ENCODE measurements at places on chromosomes 4 and X. TPM values are rescaled to one million over a fixed set of nuclear protein-coding genes. Genes with fewer than 3 reads are reported as not detected.

GRCh38 chrX:26851981-26852380, 611.2 kb downstream of the PPP4R3C start:
- no peak for DNase-seq

GRCh38 chrX:129825746-129826505, 17.8 kb downstream of the ZDHHC9 start:
- no peak for DNase-seq

CYLC1 gene
- not detected for total RNA-seq

DNA sequence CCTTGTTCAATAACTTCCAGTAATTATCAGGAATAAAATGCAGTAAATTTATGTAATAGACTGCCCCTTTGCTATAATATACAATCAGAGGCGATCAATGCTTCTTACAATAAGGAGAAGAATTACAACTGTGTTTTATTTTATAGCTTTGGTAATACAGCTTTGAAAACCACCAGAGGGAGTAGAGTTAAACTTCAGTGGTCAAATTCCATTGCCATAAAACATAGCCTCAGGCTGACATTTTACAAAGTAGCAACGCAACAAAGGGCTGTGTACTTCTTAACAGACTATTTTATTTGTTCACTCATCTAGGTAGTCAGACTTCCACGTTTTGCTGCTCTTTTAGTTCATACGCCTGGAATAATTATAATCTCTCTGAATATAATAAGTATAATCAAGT, 58.5 kb downstream of the TEX13C start:
- no peak for DNase-seq

DNA sequence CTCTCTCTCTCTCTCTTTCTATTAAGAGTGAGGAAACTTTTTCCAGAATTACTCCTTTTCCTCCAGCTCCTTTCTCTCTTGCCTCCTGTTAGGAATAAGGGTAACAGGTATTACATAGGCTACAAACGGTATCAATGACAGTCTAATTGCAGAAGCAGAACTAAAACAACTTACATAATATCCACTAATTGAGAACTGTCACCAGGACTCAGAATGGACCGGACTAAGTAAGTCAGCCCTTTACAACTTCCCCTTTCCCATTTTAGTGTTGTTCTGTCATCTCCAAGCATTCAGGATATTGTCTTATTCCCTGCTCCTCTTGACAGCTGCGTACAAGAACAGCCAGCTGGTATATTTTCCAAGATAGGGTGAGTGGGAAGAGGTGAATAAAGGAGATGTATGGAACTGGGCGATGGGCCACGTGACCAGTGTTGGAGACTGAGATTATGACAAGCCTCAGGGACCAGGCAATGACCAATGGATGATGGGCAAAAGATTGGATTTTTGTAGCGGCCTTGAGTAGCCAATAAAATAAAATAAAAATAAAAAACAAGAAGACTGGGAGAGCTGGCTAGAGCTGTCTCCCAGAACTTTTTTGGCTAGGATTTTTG, 2.3 kb upstream of the FNIP2 start:
- no peak for DNase-seq

DNA sequence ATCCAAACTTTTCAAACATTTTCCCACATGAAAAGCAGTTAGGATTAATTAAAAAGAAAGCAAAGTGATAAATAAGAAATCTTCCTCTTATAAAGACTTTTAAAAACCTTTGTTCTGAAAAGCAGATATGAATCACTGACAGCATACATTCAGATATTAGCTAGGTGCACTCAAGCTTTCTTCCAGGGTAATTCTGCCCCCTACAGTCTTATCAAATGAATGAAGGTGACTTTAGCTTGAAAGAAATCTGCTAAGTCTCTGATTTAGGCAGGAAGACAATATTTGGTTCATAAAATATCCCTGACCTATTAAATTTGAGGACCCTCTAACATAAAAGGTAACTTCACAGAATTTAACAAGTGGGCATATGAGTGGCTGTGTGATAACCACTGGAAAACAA, 209.1 kb upstream of the FAM47A start:
- no peak for DNase-seq

PNMA6F gene
- total RNA-seq, result not detected

CXCL11 gene
- not detected for total RNA-seq

FAT4 gene
- 17.9 TPM for total RNA-seq

GRCh38 chrX:41799661-41800060, 75.7 kb downstream of the GPR82 start:
- no peak for DNase-seq

ANXA10 gene
- not detected for total RNA-seq

DNA sequence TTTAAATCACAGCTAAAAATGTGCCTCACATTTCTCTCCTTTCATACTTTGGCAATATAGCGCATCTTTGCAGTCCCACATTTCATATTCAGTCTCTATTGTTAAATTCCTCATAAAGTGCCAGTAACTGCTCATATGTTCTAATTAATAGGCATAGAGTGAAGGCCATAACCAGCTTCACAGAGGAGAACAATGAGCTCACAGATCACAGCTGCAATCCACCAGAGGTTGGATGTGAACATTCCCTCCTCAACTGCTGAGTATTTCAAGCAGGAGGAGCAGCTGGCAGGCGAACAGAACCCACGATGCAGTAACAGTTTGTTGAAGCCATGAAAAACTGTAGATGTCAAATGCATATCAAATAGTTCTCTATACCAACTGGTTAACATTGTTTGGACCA, 2088.7 kb upstream of the AGA start:
- no peak for DNase-seq
